ENCODE measurements at places on chromosomes 7 and 10. TPM values are rescaled to one million over a fixed set of nuclear protein-coding genes. Genes with fewer than 3 reads are reported as not detected.

DNA sequence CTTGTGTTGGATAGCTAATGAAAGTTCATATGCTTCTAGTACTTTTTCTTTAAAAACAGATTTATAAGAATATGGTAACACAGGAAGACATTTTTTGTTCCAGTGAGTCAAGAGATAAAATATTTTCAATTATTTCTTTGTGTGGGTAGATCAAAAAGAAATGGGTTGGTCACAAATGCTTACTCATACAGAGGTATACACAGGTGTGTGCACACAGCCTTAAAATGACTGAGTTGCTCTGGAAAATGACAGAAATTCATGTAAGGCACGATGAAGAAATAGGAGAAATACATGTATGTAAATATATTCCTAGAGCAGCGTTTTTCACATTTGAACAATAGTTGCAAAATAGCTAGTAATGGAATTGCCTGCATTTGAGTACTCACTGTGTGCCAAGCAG is 66.0 kb downstream of the ST7 start:
- no peak for DNase-seq

- DNase-seq, result no peak
These were observed 30.0 kb downstream of the ADGRA1 start for GRCh38 chr10:133117688-133118071.

GRCh38 chr7:116461500-116461899 is 38.0 kb upstream of the CAV2 start:
- DNase-seq, result no peak

- DNase-seq, result no peak
These were observed 12.7 kb upstream of the SLC18A2 start for GRCh38 chr10:117228210-117228609.

Gene GPAM
- total RNA-seq, result 6.3 TPM

Gene DENND10
- total RNA-seq, result 21.1 TPM

DNA sequence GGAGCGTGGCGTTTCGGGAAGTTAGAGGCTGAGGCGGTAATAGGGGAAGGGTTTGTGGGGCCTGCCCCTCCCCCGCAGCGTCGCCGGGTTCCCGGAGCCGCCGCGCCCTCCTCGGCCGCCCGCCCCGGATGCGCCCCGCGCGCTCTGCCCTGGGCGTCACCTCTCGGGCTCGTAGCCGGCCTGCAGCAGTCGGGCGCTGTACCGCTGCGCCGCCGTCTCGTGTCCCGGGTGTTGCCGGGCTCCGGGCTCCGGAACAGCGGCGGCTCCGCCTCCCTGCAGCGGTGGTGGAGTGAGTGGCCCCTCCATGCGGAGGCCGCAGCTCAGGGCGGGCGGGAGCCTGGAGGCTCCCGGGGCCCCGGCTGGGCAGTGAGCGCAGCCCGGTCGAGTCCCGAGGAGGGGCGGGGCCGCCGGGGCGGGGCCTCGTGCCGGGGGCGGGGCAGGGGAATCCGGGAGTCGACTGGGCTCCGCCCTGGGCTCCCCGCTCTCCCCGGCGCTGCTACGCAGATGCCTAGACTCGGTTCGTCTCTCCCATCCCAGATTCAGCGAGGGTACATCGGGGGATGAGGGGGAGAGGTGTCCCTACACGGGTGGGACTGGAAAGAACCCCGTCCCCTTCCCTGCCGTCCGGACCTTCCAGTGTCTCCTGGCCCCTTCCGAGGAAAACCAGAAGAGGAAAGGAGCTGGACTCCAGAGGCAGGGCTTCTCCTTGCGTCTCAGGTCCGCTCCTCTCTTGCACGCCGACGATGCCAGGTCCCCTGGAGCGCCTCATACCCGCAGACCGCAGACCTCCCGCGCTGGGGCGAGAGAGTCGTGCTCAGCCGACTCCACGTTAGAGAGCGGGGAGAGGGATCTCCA is at the start of gene IMPDH1:
Gene IMPDH1 (minus strand): TSS at position 387 of the 855 bp plus-strand sequence. CDS start 81 bp downstream, at position 306.
- DNase-seq, result peak; percentile 97

Gene IFIT5
- 18.6 TPM for total RNA-seq

DNA sequence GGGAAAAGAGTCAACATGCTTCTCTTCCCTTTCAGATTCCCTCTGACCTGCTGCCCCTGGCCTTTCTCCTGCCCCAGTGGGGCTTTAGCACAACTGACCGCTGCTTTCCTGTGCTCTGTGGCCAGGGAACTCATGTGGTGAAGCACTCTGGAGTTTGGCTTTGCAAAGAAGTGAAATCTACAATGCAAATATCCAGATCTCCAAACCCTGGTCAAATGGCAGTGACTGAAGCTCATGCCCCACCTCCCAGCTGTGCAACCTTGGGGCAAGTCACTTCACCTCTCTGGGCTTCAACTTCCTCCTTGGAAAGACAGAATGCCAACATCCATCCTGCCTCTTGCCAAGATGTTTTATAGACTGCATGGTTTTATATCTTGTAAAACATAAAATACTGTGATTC is 157.8 kb downstream of the NEURL1 start:
- no peak for DNase-seq

DNA sequence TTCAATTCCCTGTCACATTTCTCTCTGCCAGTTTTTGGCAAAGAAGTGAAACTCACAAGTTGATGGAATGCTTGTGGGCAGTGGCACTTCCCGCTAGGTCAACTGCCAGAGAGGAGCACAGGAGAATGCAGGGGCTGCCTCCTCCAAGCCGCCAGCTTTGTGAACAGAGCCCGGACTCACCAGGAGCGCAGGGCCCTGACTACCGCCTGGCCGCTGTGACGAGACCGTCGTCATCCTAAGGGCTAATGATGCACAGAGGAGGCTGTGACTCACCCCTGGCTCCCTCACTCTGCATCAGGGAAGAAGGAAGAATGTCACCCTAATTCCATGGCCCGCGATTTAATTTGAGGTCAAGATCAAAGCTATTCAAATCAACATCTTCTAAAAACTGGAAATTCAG is 123.9 kb downstream of the TAX1BP1 start:
- DNase-seq, result no peak
